Stimulated activated CD4-positive, alpha-beta T cell treated with anti-CD3 and anti-CD28 coated beads, Interleukin-4, amount 100 ng/mL, for 48 hours (primary cell): ENCODE measurements at places on chromosomes 3 and 15.
A peak's percentile ranks its signal among the peaks of the same experiment; 100 is the strongest.

DNA sequence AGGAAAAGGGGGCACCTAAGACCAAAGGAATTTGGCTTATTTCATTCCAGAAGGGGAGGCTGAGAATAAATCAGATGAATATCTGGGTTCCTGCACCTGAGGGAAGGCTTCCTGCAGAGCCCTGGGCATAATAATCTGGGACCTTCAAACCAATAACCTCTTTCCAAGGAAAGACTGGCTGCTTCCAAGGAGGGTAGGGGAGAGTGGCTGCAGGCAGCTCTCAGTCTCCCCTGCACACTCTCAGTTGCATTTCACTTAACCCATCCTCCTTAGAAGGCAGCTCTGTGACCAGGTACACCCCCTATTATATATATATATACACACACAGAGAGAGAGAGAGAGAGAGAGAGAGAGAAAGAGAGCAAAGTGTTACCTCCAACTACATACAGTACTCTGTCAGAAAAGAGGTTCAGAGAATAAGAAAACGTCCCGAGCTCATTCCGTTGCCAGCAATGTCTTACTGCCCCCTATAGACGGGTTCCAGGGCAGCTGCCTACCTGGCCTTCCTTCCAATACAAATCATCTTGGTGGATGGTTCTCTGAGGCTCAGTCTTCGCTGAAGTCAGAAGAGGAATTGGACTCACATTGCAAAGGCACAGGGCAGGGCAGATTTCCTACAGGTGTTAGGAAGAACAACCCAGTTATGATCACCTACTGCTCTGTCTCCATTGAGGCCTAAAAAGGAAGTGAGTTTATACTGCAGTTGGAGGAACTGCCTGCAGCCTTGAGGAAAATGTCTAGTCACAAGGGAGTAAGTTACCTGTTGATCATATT is 26.1 kb downstream of the CAPN3 start:
- DNase-seq: no peak

GRCh38 chr3:2092758-2093157 is 5.9 kb upstream of the CNTN4 start:
- DNase-seq: no peak

DNA sequence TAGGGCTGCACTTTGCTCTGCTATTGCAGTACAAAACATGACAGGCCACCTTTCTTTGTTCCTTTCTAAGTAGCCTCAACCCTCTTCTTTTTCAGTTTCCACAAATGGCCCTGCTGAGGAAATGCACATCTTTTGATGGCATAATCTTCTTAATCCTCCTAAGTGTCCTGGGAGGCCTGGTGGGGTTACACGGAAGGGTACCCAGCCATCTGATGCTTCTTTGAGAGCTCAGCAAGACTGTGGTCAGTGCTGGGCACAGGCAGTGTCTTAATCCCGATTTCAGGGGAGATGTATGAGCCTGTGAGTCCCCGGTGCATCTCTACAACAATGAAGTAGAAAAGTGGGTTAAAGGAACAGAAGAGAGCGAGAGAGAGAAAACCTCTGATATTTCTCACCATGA is 404.8 kb downstream of the GRM7 start:
- no peak for DNase-seq

DNA sequence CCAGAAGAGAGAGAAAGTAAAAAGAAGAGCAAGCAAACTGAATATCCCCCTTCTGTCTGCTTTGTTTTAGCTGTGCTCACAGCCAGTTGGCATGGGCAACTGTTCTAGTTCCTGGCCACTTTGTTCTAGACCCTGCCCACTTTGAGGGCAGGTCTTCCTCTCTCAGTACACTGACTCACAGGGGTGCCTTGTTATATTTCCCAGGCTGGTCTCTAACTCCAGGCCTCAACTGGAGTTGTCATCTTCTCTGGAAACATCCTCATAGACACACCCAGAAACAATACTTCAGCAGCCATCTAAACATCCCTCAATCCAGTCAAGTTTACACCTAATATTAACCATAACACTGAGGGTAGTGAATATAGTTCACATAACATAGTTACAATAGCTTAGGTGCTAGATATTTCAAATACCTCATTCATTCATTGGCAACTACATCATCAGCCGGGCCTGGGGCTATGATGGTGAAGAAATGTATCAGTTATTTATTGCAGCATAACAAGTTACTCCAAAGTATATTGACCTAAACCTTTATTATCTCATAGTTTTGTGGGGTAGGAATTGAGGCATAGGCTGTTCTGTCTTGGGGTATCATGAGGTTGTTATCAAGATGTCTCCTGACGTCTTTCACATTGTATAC is 106.0 kb downstream of the UBE2E2 start:
- DNase-seq: no peak

- DNase-seq: no peak
Measured at GRCh38 chr15:38992506-38992905, 427.9 kb upstream of the RASGRP1 start.

DNA sequence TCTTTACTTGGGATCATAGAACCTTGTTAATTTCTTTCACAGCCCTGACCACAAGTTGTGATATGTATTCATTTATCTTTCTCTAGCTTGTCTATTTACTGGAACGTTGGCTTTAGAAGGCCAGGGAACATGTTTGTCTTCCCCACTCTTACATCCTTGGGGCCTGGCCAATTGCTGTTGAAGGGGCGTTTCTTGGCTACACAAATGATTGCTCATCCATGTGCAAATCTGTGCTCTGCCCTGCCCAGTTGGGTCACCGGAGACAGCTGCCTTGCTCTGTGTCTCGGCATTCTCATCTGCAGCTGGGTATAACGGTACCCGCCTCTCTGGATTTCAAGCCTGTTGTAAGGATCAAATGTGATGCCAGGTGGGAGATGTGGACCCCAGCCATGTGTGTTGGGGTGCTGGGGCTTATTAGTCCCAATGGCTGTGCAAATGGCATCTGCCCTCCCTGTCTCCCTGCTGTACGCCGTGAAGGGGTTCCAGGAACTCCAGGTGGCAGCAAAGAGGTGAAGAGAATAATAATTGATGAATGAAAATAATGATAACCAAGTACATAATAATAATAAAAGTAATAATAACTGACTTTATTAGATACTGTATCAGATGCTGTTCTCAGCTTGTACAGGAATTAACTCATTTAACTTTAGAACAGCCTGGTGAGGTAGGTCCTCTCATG is 24.0 kb upstream of the TLE3 start:
- no peak for DNase-seq

DNA sequence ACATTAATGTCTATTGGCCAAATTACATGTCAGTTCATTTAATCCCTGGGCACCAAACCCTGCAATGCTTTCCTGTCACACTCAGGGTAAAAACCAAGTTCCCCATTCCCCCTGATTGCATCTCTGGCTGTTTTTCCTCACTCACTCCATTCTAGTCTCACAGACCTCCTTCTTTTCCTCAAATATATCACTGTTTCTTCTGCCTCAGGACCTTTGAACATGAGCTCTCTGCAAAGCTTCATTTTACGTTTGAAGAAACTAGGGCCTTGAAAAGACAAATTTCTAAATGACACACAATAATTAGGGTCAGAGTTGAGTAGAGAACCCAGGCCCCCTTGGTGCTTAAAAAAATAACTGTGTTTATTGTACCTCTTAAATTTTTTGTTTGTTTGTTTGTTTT is 230.6 kb downstream of the THRB start:
- DNase-seq: no peak

DNA sequence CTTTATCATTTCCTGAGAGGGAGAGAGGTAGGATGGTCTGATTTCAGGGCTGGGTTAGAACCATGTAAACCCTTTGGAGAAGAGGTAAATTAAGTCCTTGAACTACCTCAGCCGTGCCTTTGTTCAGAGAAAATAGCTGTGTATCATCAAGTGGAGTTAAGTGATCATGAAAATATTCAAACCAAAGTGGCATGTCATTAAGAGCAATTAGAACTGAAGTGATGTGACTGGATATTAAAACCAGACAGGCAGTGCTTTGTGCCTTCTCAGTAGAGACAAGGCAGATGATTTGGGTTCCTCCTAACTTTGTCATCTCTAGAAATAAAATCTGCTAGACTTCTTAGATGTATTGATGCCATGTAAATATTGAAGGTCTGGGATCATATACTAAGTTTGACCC is 171.5 kb downstream of the IL5RA start:
- no peak for DNase-seq

DNA sequence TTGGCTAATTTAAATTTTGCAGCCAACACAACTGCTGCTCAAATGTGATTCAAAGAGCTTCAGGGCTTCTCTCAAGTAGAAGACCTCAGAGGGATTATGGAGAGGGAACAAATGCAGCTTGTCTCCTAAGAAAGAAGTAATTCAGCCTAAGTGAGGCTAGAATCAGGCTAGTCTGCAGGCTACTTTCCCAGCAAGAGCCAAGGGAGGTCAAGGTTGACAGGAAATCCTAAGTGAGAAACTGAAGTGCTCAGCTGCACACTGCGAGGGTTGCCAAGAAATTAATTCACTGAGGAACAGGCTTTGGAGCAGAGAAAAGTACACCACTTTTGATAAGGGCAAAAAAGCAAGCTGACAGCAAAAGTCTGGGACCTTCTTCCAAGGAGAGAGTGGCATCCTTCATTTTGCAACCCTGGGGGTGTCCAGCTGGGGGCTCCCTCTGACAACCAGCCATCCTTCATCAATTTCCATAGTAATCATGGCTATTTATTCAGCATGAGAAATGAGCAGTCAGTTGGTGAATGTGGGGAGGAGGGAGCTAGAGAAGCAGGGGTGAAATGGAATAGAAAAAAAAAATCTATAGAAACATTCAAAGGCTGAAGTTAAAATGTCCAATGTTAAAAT is 646.4 kb upstream of the ADAMTS9 start:
- DNase-seq: no peak

- DNase-seq: no peak
Measured at GRCh38 chr15:73838831-73839426, 34.4 kb upstream of the TBC1D21 start.

DNA sequence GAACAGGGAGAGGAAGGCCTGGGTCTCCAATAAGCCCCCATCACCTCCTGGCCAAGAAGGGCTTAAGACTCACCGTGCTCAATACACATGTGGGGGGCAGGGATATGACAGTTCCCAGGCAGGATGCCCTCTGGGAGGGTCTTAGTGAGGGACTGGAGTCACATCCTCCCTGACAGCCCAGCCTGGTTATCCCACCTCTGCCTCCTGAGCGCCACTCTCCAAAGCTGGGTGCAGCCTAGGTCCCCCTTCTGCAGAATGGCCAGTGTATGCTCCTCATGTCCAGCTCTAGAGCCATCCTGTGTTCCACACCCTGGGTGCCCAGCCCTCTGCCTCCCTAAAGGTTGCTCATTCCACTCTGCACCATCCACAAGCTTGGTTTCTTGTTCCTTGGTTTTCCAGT is 1.2 kb upstream of the SHISA5 start:
- DNase-seq: no peak

GRCh38 chr3:123392368-123392767 is 56.5 kb downstream of the ADCY5 start:
- DNase-seq: no peak

DNA sequence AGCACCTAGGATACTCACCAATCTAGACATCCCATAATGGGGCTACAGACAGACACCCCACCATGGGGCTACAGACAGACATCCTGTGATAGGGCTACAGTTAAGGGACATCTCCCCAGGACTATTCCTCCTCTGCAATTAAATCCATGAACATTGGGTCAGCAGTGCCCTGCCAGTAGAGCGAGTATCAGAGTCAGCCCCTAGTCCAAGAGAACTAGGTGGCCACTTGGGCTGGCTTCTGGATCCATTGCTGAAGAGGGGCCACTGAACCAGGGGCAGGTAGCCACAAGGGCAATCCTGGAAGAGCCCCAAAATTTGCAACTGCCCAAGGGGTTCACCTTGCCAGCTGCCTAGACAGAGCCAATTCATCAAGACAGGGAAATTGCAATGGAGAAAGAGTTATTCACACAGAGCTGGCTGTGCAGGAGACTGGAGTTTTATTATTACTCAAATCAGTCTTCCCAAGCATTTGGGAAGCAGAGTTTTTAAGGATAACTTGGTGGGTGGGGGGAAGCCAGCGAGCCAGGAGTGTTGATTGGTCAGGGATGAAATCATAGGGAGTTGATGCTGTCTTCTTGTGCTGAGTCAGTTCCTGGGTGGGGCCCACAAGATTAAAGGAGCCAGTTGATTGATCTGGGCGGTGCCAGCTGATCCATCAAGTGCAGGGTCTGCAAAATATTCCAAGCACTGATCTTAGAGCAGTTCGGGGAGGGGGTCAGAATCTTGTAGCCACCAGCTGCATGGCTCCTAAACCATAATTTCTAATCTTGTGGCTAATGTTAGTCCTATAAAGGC is 170.2 kb upstream of the SMAD3 start:
- no peak for DNase-seq

DNA sequence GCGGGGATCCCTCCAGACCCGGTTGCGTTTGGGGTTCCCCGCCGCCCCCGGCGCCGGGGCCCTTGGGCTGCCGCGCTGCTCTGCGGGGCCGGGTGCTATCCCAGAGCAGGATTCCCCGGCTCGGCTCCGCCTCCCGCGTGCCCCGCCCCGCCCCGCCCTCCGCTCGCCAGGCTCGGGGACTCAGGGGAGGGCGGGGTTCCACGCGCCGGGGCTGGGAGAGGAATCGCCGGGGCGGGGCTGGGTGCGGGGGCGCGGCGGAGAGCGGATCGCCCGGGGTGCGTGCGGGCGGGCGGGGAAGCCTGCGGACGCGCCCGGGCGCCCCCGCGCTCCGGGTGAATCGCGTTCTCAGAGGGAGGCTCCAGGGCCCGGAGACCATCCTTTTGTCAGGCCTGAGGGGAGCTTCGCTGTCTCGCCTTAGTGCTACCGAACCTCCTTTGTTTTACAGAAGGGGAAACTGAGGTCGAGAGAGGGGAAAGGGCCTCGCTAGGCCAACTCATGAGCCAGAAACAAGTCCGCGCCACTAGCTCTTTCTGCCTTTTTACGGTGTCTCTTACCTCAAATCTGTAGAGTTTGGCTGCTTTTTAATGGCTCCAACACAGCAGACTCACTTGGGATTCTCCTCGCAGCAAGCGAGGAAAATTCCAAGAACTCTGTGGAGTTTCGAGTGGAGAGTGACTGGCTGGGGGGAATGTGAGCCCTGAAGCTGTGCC is at the start of gene TMEM158:
Gene TMEM158 (minus strand): TSS at position 82 of the 710 bp plus-strand sequence. CDS start 260 bp downstream, outside the sequence.
- peak; percentile 63 for DNase-seq

- DNase-seq: no peak
Measured at GRCh38 chr3:190352861-190353457, 30.7 kb upstream of the CLDN1 start.

DNA sequence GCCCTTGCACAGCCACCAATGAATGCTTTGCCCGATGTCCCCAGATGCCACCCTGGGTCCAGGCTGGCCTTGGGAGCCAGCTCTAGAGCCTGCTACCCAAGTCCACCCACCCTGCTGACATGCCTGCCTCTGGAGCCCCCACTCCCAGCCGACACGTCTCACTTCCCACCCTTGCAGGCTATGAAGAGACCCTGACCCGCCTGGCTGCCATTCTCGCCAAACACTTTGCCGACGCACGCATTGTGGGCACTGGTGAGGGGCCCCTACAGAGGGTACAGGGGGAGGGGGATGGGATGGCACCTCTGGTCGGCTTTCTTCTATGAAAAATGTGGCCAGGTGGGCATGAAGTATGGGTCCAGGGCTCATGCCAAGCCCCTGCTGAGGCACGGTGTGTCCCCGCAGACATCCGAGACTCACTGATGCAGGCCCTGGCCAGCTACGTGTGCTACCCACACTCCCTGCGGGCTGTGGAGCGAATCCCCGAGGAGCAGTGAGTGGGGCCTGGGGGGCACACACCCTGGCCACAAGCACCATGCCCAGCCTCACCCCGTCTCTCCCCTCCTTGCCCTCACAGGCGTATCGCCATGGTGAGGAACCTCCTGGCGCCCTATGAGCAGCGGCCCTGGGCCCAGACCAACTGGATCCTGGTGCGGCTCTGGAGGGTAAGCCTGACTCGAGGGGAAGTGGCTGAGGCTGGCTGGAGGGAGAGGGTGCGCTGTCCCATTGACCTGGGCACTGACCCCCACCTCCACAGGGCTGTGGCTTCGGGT is 6.0 kb downstream of the AMIGO3 start:
- no peak for DNase-seq
